ENCODE measurements at places on chromosomes 1 and 21.

GRCh38 chr21:39661121-39661520 lies 48.4 kb downstream of the B3GALT5 start:
- no peak for DNase-seq

- no peak for DNase-seq
These were observed 466.4 kb downstream of the NPHP4 start for GRCh38 chr1:5525597-5526384.

DNA sequence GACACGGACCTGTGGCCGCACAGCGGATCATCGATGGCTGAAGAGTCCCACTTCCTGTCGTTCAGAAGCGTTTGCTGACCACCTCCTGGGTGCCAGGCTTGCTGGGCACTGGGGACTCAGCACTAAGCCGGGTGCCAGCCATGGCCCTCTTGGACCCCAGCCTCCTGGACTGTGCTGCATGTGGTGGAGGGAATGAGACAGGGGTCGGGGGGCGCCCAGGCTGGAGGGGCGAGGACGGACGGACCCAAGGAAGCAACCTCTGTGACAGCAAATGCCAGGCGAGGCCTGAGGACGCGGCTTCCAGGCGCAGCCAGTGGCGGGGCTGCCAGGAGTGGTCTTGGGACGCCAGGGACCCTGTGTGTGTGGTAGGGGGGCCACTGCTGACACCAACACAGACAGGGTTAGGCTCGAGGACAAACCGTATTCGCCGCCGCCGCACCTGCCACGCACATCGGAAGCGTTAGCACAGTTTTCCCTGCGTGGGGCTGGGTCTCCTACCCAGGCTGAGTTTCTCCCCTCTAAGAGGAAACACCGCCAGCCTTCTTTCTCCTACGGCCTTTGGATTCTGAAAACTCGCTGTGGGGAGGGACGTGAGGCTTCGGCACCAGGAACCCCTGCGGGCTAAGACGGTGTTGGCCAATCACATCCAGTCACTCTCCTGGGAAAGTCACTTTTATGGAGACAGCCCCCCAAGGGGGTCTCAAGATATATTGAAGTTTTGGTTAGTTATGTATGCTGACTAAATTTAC lies 3.1 kb upstream of the MXRA8 start:
- no peak for DNase-seq

DNA sequence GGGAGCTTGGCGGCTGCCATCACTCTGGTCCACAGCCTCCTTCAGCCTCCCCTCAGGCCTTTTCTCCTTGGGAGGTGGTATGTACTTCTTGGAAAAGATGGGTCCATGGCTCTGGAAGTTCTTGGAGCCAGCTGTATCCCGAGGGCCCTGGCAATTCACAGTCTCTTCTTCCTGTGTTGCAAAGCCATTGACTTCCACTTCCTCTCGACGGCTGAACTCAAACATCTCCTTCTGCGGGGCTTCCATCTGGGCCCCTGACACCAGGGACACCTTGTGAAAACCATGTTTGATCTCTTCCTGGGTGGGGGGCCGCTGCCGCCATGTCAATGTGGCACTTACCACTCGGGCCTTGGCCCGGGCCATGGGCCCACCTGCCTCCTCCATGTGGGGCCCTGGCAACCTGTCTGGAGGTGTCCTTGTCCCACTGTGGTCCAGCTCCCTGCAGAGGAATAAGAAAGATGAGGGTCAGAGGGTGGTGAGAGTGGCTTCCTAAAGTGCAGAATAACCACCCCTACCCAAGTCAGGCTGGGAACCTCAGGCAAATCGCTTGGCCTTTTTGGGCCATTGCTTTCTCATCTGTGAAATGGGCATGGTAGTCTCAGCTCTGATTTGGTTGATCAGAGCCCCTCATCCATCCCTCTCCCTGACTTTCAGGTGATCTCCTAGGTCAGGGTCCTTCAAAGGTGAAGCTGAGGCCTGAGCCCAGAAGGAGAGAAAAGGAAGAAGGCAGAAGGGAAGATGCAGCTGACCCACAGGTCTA lies 7.5 kb downstream of the CRYBG2 start:
- DNase-seq = no peak

DNA sequence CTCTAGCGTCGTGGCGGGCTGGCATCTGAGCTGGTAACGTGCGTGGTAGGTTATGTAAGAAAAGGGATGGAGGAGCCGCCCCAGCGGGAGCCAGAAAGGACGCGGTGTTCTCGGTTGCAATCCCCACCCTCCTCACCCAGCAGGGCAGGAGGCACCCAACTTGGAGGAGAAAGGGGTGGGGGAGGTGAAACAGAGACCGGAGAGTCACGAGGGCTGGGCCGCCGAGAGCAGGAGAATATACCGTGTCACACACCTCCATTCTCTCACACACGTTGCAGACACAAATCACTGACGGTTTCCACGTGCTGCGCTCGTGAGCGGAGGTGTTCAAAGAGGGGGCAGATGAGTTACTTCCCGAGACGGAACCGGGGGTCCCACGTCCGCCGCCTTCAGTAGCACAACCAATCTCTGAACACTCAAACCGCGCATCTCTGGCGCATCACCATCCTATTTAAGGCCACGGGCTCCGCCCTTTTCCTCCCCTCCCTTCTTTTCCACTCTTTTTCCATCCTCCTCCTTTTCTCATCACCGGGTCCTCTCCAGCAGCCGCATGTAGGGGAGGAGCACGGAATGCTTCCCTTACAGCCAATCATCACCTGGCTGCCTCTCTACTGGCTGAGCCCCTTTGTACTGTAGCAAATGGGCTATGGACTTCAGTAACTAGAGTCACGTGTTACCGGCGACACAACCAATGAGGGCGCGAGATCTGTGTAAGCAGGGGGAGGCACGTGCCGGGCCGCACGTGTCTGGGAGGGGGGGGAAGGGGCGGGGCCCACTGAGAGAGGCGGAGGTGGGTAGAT lies at the start of gene CIART:
TSS of gene CIART (plus strand) at position 797 of the 800 bp plus-strand sequence. CDS start 714 bp downstream, outside the sequence.
- peak; percentile 88 for DNase-seq

DNA sequence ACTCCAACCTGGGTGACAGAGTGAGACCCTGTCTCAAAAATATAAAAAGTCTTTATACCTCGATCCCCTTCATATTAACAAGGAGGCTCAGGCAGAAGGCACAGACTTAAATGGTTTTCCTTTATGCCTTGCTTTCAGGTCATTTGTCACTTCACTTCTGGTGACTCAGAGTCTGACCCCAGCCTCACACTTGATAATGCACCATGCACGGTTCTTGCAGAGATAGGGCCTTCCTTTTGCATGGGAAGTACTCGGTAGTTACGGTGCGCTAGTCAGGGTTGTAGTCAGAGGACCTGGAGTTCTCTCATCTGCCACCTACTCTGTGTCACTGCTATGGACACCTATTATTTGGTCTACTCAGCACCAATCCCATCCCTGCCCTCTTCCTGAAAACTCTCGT lies 43.6 kb upstream of the BMP8B start:
- no peak for DNase-seq

DNA sequence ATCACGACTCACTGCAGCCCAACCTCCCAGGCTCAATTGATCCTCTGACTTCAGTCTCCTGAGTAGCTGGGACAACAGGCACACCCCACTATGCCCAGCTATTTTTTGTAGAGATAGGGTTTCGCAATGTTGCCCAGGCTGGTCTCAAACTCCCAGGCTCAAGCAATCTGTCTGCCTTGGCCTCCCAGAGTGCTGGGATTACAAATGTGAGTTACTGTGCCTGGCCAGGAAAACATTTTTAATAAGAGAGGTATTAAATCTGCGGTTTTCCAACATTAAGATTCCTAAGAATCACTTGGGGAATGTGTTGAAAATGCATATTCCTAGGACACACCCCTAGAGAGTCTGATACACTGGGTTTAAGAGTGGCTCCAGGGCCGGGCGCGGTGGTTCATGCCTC lies 8.7 kb downstream of the CSF1 start:
- no peak for DNase-seq

DNA sequence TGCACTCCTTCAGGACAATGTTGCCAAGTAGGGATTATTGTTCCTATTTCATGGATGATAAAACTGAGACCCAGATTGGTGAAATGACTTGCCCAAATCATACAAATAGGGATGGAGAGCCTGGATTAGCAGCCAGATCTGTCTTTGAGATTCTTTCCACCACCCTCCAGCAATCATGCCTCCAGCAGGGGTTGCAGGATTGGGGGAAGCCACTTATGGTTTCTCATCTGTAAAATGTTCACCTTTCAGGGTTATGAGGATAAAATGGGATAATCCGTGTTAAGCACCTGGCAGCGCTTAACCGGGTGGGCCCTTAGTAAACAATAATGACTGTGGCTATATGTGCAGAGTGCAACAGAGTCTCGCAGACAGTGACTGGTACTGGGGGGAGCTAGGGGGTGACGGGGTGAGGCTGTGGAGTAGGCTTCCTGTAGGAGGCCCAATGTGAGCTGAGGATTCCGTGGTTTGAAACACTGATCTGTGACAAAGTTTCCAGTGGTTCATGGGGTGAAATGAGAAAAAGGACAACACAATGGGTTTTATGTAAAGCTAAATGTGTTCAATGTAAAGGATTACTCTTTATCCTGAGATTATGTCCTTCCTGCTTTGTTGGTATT lies 33.7 kb upstream of the FOXO6 start:
- no peak for DNase-seq

GRCh38 chr1:151819976-151820623 lies 11.5 kb downstream of the RORC start:
- no peak for DNase-seq

- no peak for DNase-seq
These were observed 395.5 kb downstream of the USP25 start for GRCh38 chr21:16125274-16125673.

- no peak for DNase-seq
These were observed 4.6 kb downstream of the NBL1 start for GRCh38 chr1:19648689-19649088.

Data from CD4-positive, alpha-beta T cell treated with Interleukin-6 at 100 ng/mL for 8 hours (primary cell).